ENCODE measurements at places on chromosomes 13 and 19.

GRCh38 chr13:67614013-67614412, 383.9 kb upstream of the PCDH9 start:
- DNase-seq: no peak

GRCh38 chr13:65088906-65089305, 2141.2 kb downstream of the PCDH9 start:
- no peak for DNase-seq

- no peak for DNase-seq
These were observed 1.5 kb downstream of the COLGALT1 start for GRCh38 chr19:17556995-17557394.

DNA sequence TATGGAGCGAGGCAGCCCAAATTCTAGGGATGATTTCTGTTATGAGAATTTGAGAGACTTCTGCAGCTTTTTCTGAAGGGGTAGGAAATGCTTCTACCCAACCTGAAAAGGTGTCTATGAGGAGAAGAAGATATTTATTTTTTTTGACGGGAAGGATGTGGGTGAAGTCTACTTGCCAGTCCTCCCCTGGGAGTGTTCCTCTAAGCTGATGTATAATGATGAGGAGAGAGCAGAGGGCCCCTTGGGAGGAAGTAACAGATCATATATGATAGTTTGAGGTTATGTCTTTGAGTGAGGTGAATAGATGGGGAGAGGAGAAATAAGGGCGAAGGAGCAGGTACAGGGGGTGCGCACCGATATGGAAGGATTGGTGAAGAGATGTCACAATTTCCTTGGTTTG, 910.6 kb upstream of the SLITRK5 start:
- DNase-seq: no peak

DNA sequence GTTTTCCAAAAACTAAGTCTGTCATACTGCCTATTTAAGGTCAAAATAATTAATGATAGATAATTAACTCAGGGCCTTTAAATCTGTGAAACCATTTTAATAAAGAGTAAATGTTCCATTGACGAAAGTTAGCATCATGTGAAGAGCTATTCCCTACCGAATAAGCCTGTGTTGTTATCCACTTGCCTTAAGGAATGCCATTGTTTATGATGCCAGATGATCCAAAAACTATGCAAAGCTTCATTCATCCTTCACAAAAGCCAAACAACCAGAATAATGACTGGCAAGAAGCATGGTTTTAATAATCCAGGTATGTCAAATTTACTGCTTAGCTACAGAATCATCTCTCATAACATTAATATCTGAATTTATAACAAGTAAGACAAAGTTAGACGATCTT, 6.5 kb upstream of the GPC6 start:
- no peak for DNase-seq

DNA sequence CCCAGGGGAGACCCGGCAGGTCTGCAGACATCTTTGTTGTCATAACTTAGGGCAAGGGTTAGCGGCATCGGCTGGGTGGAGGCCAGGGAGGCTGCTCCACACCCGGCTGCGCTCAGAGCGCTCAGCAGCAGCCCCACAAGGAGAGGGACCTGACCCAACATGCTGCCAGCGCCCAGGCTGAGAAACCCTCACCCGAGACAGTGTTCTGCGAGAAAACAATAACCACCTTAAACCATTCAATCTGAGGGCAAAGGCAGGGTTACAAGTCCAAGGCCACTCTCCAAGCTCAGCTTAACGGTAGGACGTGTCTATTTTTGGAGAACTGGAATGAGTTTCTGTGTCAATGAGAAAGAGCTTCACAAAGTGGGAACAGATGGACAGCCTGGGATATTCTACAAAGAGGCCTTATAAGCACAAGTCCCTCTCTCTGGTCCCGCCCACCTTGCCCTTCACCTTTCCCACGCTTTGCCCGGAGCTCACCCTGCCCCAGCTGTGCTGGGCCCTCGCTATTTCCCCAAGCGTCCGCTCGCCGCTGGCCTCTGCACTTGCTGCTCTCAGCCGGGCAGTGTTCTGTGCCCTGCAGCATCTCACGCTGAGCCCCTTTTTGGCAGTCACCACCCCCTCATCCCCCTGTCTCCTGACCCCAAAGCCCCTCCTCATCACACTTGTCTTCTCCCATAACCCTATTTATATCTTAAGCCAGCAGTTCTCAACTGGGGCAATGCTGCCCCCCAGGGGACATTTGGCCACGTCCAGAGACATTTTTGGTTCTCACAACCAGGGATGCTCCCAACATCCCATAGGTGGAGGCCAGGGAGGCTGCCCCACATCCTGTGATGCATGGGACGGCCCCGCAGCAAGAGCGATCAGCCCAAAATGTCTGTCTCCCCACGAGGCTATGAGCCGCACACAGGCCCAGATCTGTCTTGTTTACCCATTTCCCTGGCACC, 17.6 kb downstream of the PPP1R12C start:
- no peak for DNase-seq

GRCh38 chr19:44904426-44904994, 1.1 kb upstream of the APOE start:
- no peak for DNase-seq

GRCh38 chr13:97344265-97345175, 89.4 kb upstream of the RAP2A start:
- peak; percentile 69 for DNase-seq

DNA sequence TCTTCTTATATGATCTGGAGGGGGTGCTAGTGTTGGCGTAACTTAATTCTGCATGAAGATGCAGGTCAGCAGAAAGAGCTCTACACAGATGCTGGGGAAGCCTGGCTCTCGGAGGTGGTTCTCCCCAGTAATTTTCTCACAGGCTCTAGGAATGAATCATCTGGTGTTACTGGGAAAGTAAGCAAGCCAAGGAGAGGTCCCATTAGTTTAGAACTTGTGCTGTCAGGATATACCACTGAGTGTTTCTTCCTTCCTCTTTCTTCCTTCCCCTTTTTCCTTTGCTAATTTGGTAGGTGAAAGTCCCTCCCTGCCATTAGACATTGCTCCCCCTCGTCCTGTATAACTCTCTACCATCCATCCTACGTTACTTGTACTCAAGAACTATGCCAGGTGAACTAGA, 68.3 kb downstream of the ATP8A2 start:
- no peak for DNase-seq

DNA sequence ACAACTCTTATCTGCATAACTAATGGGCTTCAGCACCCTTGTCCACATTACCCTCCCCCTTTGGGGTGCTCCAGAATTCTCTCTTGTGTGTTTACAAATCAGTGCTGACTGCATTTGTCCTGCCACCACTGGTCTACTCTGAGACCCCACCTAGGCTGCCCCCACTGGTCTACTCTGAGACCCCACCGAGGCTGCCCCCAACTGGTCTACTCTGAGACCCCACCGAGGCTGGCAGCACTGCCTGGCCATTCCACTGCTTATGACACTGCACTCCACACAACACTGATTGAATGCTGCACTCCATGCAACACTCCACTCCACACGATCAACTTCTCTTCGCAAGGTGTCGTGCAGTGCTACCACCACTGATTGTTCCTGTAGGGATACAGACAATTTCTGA, 1459.2 kb upstream of the SLC10A2 start:
- no peak for DNase-seq

- DNase-seq: no peak
These were observed 38.6 kb upstream of the GAS6 start for GRCh38 chr13:113902481-113902880.

- DNase-seq: no peak
These were observed 69.7 kb upstream of the KL start for GRCh38 chr13:32946558-32946957.

- DNase-seq: no peak
These were observed 32.0 kb downstream of the DNAJC3 start for GRCh38 chr13:95708811-95709500.

Data from EL (cell line).